ENCODE measurements at places on chromosomes 6 and 20.

DNA sequence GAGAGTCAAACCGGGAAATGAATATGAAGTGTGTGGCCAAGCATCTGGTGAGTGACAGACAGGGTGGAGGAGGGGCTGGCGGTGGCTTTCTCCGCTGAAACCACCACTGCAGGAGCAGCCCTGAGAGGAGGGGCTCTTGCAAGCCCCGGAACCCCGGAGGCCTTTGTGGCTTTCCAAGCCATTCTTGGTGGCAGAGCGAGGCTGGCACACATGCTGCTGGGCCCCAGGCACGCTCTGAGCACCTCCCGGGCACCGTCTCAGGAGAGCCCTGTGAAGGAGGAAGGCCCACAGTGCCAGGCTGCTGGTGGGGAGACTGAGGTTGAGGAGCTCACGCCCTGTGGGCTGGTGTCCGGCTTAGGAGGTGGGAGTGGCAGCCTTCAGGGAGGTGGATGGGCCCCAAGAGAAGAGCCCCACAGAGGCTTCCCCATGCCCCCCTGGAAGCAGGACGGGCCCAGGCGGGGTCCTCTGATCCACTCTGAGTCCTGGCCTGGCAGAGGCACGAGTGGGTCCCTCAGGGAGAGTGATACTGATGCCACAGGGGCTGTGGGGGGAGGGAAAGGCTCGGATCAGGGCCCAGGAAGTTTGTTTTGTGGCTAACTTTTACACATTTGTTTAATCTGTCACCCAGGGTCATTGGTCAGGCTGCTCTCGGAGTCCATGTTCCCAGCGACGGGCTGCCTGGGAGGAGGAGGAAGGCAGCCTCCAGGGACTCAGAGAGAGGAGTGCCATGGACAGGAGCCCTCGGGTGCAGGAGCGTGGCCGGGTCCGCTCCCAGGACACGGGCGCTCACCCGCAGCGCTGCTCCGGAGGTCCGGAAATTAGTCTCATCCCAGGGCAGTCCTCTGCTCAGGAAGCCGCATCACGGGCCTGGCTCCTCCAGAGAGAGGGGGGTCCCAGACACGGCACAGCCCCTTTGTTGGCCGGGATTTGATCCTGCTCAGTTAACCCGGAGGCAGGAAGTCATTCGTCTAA is 170.7 kb downstream of the ERMARD start:
- DNase-seq = no peak

GRCh38 chr6:42275376-42276033 is 57.8 kb upstream of the MRPS10 start:
- DNase-seq = no peak

DNA sequence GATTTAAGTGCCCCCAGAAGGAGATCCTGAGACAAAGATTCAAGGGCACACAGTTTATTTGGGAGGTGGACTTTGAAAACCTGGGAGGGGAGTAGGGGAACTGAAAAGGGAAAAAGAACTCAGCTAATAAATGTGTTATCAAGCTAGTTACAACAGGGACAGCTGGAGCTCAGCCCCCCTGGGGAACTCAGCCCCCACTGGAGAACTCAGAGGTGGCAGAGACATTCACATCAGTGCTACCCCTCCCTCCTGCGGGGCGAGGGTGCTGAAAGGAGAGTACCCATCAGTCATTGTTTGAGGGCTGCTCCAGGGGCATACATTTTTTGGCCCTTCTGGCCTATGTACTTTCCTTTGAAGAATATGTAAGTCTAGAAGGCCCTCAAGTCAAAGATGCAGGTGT is 101.4 kb downstream of the LRFN2 start:
- DNase-seq = no peak

DNA sequence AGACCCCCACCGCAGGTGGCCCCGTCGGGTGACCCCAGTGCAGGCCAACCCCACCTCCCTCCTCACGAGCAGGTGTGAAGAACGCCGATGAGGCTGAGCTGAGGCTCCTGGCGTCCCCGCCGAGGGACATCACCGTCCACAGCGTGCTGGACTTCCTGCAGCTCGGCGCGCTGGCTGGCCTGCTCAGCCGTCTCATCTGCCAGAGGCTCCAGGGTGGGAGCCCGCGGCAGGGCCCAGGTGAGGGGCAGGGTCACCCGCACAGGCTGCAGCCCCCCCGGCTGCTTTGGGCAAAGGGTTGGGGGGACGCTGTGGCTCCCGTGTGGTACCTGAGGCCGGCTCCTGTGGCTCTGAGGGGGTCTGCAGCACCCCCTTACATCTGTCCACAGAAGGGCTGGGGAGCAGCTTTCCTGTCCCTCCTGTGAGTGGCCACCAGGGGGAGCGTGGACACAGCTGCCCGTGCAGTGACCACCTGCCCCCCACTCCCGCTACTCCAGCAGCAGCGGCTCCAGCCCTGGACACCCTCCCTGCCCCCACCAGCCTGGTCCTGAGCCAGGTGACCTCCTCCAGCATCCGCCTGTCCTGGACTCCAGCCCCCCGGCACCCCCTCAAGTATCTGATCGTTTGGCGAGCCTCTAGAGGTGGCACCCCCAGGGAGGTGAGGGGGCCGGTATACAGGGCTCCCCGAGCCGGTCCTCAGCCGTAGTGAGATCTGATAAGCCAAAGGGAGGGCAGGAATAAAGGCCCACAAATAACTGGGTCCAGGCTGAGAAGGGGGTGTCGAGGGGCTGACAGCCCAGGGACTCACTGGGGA is 16.5 kb downstream of the COL20A1 start:
- peak; percentile 52 for DNase-seq

GRCh38 chr6:21187485-21187884 is 406.1 kb upstream of the SOX4 start:
- no peak for DNase-seq

DNA sequence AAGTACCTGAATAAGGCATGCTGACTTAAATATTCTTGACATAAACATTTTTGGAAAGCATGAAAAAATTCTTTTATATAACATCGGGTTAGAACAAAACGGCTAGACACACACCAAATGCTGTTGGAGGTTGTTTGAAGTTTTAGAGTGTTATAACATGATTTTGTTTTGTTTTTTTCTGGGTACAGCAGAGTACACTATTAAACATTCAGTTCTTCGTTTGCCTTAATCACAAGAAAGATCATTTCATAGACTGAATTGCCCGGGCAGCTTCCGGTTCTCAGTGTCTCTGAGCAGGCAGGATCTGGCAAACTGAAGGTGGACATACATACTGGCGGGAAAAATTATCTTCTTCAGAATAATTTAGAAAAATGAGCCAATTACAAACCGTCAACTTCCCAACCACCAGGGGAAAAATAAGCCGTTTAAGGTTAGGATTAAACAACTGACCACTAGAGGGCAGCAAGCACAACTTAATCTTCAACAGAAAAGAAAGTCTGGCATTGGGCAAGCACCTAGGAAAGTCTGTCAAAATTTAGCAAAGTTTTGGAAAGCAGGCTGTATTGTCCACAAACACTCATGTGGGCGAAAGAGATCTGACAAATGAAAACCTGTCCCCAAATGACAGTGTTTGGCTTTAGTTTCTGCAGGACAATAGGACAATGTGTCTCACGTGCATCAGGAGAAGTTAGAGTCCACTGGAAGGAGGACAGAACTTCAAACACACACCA is 15.0 kb downstream of the ZNF217 start:
- peak; percentile 93 for DNase-seq

GRCh38 chr20:55172310-55173002 is 697.1 kb downstream of the DOK5 start:
- no peak for DNase-seq

- DNase-seq = peak; percentile 74
Measured at GRCh38 chr6:11700118-11700718, 78.4 kb downstream of the ADTRP start.

GRCh38 chr20:9360431-9360830 is 154.0 kb upstream of the LAMP5 start:
- no peak for DNase-seq

DNA sequence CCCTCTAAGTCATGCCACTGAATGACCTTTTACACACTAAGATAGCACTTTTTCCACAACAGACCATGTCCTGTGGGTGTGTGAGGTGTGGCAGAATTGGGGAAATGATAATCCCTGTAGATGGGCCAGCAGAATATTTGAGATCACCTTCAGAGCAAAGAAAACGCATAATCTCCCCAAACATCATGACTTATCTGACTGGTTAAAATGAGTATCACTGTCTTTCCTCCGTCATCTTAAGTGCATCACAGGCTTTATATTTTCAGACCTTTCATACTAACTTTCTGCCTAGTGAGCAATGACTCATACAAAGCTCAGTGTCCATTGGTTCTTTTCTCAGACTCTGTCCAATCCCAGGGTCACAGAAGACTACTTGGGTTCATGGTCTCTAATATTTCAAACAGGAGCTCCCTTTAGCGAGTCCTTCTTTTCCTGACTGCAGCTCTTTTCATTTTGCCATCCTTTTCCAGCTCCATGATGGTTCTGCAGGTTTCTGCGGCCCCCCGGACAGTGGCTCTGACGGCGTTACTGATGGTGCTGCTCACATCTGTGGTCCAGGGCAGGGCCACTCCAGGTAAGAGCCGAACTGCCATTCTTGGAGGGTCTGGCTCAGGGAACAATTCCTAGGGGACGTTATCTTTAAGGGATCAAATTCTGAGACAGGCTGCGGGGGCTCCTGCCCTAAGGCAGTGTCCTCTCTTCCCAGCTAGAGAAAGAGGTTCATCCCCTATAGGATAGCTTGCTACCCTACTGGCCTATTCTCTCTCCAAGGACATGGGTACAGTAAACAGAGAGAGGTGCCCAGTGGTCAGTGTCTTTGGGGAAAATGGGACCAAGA is at the start of gene HLA-DPB1:
TSS of gene HLA-DPB1 (plus strand) at position 423 of the 838 bp plus-strand sequence. CDS start at position 475, 52 bp downstream.
- DNase-seq = peak; percentile 87

DNA sequence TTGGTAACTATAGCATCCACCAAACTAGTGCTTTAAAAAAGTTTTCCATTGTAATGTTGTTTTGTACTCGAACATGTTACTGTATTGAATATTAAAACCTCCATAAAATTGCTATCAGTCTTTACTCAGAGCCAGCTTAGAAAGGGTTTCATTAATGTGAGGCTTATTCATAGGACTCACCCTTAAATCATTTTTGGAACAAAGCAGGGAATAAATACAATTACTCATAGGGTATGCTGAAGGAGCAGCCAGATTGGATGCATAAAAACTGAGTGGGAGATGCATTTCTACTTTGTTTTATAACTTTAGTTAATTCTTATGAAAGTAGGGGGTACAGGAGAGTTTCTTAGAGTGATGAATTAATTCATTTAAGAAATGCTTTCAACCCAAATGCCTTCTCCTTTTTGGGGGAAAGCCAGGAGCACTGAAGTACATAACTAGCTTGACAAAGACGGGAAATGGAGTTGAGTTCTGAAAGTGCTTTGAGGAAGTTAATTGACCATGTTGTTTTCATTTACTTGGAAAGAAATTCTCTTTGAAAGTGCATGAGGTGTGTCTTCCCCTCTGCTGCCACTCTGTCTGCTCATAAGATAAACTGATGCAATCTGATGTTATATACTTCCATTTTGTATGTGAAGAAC is 90.3 kb downstream of the RNF144B start:
- DNase-seq = no peak

GRCh38 chr6:46279874-46280273 is 109.1 kb upstream of the ENPP5 start:
- DNase-seq = no peak

- DNase-seq = no peak
Measured at GRCh38 chr6:167275001-167275400, 16.1 kb upstream of the UNC93A start.

DNA sequence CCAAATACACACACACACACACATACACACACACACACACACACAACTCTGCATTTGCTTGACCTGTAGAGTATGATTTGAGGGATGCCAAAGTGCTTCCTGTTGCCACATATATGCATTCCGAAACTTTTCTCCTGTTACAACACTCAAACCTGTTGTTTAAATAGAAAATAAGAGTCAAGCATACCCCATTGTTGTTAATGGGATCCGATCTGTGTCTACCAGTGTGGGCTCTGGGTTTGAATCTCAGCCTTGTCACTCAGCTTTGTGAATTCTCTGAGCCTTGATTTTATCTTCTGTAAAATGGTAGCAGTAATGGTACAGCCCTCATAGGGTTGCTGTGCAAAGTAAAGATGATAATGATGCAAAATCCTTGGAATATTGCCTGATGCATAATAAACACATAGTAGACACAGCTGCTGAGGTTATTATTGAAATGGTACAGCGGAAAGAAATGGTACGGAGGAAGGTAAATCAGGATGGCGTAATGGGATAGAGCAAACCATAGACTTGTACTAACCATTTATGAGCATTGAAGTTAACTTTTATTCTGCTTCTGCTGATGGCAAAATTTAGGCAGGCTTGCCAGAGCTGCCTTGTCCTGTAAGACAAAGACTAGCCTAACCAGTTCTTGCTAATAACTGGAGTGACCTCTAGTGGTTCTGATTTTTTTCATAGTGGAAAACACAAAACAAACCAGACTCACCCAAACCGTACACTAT is 113.5 kb upstream of the PHACTR1 start:
- peak; percentile 61 for DNase-seq

- no peak for DNase-seq
Measured at GRCh38 chr6:117890172-117890571, 16.9 kb upstream of the SLC35F1 start.

DNA sequence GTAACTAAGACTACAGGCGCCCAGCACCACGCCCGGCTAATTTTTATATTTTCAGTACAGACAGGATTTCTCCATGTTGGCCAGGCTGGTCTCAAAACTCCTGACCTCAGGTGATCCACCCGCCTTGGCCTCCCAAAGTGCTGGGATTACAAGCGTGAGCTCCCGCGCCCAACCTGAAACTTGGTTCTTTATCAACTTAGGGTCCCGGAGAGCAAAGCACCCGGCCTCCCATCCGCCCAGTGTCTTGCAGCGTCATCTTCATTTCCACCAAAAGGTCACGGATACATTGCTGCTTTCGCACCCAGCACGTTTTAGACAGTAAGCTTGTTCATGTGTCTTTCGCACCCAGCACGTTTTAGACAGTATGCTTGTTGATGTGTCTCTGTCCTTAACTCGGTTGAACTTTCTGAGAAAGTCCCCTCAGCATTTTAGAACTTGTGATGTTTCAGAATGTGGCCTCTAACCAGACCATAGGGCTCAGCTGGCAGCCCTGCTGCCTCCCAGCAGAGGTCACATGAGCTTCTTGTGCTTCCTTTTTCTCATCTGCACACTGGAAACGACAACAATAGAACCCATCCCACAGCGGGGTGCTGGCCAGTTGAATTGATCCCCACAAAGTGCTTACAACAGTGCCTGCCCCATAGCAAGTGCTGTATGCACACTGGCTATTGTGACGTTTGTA is 48.8 kb downstream of the PRR18 start:
- peak; percentile 40 for DNase-seq

DNA sequence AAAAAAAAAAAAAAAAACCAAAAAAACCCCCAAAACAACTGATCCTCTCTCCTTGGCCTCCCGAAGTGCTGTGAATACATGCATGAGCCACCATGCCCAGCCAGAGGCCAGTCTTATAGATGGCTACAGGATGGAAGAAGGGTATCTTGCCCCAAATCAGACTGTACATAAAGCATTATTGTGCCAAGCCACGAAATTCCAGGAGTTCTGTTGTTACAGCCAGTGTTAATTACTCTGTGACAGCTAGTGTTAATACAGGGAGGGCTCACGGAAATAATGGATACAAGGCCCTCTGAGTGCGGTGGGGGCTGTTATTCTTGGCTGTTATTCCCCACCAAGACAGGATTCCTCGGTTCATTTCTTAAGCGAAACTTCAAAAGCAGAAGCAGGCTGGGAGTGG is 1.4 kb upstream of the CLPSL2 start:
- DNase-seq = no peak

Measured in SK-MEL-5 (cell line).